ENCODE measurements at places on chromosomes 11 and 22.
A peak's percentile ranks its signal among the peaks of the same experiment; 100 is the strongest.

DNA sequence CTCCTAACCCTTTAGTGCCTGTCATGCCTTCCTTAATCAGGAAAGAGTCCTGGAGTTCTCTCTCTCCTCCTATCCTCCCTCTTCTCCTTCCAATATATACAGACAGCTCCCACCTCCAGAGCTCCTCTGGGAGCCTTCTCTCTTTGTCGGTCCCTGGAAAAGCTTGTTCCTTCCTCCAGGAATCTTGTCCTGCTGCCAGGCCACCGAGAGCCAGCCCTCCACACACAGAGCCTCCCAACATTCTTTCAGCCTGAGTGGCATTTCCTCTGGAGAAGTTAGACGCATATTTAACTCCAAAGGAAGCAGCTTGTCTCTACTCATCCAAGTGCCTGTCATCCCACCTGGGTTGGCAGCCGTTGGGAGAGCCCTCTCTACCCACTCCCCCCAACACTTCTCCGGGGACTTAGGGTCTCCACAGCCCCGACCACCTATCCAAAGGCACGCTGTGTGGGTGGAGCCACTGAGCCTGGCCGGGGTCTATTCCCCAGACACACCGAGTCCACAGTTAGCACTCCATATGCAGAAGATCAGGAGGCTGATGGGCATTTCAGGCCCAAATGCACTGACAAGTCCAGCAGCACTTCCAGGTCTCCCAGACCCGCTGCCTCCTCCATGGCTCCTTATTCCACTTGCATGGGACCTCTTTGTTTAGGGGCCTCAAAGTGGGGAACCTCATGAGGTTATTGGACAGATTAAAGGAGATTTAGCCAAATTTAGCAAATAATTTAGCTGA, 31.1 kb downstream of the DKK3 start:
- DNase-seq, result no peak

DNA sequence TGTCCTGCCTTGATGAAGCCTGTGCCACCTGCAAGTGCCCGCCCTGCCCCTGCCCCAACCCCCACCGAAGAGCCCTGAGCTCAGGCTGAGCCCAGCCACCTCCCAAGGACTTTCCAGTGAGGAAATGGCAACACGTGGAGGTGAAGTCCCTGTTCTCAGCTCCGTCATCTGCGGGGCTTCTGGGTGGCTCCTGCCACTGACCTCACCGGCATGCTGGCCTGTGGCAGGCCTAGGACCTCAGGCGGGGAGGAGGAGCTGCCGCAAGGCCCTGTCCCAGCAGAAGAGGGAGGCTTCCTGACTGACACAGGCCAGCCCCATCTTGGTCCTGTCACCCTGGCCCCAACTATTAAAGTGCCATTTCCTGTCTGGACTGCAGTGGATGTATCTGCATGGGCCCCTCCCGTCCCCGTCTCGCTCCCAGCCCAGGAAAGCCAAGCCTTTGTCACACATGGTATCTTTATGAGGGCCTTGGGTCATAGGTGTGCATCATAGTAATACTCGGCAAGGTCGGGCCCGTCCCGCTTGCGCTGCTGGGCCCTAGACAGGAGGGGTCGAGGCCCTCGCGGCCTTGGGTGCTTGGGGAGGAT, 882 bp downstream of the FREY1 start:
- DNase-seq, result no peak

DNA sequence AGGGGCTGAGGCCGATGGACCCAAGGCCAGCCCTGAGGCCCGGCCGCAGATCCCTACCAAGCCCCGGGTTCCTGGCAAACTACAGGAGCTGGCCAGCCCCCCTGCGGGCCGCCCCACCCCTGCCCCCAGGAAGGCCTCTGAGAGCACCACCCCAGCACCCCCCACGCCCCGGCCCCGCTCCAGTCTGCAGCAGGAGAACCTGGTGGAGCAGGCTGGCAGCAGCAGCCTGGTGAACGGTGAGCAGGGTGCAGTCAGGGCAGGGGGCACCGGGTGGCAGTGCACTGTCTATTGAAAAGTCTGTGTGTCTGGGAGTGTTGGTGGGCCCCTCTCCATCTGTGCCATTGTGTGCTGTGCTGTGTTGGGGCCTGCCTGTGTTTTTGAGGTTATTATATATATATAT, 16.1 kb downstream of the MICALL1 start:
- no peak for DNase-seq

DNA sequence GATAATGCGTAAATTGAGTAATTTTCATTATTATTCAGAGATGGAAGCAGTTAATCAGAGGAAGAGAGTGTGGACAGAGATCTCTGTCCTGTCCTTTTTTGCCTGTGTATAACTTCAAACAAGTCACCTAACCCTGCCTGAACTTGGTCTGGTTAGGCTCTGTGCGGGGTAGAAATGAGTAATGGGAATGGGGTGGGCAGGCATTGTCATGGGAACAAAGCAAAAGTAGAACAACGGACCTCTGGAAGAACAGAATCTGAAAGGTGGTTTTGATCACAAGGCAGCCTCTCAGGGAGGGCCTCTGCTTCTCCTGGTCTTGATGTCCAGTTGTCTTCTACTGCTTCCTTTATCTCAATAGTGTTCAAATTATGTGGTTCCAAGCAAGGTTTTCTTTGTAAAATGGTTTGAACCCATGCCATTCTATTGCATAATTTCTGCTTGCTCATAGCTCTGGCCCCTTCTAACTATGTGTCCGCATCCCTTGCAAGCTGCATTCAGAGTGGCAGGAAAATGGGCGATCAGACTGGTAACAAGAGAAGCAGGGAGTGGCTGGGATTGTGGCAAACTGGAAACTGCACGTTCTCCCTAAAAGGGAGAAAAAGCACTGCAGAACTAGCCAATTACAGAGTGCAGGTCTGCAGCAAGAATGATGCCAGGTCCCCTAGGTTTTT, 76.1 kb downstream of the PRR5L start:
- DNase-seq, result no peak

GRCh38 chr11:17572359-17572690, 25.3 kb downstream of the OTOG start:
- no peak for DNase-seq

GRCh38 chr11:46686886-46687795, 13.3 kb downstream of the ARHGAP1 start:
- DNase-seq, result no peak

- no peak for DNase-seq
Observed at GRCh38 chr22:29393019-29393608, 4.7 kb upstream of the AP1B1 start.

DNA sequence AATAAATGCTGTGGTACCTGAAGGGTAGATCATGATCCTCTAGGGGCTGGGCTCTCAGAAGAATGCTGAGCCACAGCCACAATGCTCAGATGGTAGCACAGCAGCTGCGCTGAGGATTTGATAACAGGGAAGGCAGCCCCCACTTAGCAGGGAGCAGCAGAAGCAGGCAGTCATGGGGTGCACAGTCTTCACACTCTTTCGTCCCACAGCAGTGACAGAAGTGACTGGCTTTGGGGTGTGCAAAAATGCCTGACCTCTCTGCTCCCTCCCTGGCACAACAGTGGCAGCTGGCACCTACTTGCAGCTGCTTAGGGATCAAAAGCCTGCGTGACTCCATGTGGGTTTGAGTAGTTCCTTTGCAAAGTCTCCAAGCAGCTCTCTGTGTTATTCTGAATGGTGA, 1349.8 kb upstream of the RAG2 start:
- DNase-seq, result no peak

GRCh38 chr11:19806251-19806650, 93.6 kb downstream of the NAV2 start:
- no peak for DNase-seq

DNA sequence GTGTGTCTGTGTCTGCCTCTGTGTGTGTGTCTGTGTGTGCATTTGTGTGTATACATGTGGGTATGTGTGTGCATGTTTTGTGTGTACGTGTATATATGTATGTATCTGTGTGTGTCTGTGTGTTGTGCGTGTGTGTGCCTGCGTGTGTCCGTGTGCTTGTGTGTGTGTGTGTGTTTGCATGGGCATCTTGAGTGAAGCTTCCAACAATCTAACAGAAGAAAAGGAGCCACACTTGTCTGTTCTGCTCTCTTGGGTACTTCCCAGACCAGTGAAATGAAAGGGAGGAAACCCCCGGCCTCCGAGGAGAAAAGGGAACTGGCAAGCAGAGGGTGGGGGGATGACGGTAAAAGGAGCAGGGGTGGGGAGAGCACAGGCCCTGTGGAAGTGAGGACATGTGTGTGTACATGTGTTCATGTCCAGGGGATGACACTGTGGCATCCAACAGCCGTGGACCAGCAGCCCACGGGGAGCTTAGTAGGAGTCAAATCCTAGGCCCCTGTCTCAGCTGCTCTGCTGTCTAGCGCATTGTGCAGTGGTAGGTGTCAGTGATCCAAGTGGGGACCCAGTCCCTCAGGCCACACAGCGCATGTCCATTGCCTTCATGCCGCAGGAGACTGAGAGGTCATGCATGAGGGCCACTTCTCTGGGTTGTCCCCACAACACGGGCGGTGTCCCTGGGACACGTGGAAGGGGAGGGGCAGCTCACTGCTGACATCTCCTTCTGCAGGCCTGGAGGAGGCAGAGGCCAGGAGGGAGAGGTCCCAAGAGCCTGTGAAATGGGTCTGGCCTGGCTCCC, 8.1 kb downstream of the CSF2RB start:
- no peak for DNase-seq

GRCh38 chr11:102064316-102064715, 17.1 kb downstream of the CFAP300 start:
- no peak for DNase-seq

- no peak for DNase-seq
Observed at GRCh38 chr22:31150615-31151014, 9.4 kb upstream of the RNF185 start.

GRCh38 chr11:66080055-66080817, 10.2 kb downstream of the PACS1 start:
- no peak for DNase-seq

GRCh38 chr11:134562941-134563471, 151.0 kb upstream of the B3GAT1 start:
- DNase-seq, result no peak

GRCh38 chr11:21511835-21512440, 680.9 kb upstream of the ANO5 start:
- no peak for DNase-seq

GRCh38 chr11:96145163-96145585, 197.8 kb downstream of the MAML2 start:
- no peak for DNase-seq

- no peak for DNase-seq
Observed at GRCh38 chr22:29641700-29642330, 38.4 kb downstream of the NF2 start.

DNA sequence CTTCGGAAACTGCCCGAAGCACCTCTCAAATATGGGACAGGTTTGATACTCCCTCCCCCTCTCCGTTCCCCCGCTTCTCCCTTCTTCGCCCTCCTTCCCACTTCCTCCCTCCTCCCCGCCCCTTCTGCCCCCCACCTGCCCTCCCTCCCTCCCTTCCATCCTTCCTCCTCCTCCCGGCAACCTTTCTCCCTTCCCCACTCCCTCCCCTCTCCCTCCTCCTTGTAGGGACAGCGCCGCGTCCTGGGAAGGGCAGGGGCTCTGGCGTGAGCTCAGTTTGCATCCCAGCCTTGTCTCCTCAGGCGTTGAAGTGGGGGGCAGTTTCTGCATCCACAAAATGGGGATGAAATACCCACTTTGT, 6.1 kb upstream of the NFAM1 start:
- DNase-seq, result no peak

DNA sequence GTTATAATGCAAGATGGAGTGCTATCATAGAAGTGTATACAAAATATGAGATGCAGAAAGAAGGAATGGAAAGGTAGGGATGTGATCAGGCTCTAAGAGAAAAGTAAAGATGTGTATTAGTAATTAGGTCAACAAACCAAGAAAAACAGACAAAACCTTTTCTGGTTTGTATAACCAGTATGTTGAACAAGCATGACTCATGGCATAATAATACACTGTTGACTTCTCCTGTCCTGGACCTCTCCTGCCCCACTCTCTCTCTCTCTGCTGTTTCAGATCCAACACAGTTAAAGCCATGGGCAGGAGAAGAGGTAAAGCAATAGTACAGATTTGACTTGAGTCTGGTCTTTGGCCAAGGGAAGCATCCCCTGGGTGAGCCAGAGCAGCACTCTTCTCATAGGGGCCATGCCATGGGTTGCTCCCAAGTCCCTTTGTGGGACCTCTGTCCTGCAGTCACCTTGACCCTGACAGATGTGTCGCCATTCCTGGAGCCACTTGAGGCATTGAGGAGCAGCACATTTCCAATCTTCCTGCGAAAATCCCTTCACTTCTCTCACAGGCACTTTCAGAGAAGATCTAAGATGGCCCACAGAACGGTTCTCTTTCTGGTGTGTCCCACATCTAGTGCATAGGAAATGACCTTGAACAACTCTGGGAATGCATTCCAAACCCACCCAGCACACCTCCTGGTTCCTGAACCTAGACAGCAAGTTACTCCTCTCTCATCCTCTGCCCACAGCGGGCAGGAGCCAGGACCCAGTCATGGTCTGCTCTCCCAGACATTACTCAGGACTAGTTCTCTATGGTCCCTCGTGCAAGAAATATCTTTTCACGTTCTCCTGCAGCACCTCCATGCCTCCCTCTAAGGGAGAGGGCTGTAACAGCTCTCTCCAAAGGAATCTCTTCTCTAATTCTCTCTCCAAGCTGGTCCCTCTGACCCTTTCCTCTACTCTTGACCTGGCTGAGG, 58.2 kb upstream of the PRSS23 start:
- no peak for DNase-seq

- DNase-seq, result peak; percentile 11
Observed at GRCh38 chr11:126310200-126310991, 6.5 kb downstream of the DCPS start.

- DNase-seq, result no peak
Observed at GRCh38 chr11:134020598-134020997, 48.3 kb upstream of the JAM3 start.

DNA sequence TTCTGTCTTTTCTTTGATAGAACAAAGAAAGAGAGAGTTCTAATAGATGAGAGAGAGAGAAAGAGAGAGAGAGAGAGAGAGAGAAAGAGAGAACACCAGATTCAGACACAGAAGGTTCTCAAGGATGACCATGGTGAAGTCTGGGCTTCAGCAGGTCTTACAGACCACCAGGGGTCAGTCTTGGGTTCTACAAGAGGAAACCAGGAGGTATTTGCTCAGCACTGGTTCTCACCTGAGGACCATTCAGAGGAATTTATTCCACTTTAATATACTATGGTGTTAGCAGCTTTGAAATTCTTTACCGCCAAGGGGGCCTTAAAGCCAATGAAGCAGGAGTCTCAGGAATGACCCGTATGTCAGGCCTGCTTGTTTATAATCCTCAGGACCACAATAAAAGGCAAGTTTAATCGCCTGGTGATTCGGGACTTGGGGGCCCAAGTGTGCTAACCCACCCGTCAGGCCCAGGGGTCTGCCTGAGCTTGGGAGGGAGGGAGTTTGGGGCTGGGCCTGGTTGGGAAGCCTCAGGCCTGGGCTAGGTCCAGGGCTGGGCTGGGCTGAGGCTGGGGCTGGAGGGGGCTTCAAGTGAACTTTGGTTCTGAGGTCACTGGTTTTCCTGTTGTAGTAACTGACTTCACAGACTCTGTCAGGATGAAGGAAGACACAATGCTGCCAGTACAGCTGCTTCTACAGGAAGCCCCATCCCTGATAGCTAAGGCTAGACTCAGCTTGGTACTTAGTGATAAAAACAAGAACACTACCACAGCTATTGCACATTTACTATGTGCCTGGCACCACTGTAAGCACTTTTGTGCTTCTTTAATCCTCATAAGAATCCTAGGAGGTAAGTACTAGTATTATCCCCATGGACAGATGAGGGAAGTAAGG, 179.2 kb upstream of the ZBED5 start:
- no peak for DNase-seq
